Femur (tissue), 1 donor: ENCODE measurements at places on chromosomes 16 and 17.

- DNase-seq, result no peak
Observed at GRCh38 chr17:19709841-19710240, 6.5 kb downstream of the SLC47A2 start.

- no peak for DNase-seq
Observed at GRCh38 chr17:73334771-73335513, 23.1 kb upstream of the CDC42EP4 start.

DNA sequence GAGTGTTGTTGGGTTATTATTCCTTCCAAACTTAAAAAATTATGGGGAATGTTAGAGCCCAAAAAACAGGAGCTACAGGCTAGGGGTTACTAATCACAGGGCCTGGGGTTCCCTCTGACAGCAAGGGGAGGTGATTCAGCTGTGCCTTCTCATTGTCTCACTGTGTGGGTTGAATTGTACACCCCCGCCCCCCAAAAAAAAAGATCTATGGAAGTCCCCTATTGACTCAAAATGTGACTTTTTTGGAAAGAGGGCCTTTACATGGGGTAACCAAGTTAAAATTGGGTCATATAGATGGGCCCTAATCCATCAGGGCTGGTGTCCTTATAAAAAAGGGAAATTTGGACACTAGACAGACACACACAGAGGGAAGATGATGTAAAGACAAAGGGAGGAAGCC lies 190.2 kb downstream of the SOX9 start:
- no peak for DNase-seq

DNA sequence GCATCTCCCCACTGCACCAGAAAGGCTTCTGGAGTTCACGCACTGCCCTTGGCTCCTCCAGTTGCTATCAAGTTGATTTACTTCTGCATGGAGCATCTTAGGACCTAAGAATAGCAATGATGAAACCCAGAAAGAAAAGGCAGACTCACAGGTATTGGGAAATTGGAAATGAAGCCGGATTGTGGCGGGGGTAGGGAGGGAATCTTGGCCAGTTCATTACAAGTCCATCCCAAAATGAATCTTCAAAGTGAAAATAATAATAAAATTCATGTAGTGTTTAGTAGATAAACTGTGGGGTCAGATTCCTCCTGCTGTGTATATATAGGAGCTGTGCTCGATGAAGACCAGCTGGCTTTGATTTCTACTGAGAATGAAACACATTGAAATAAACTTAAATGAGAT lies 33.7 kb downstream of the TEKT3 start:
- no peak for DNase-seq

DNA sequence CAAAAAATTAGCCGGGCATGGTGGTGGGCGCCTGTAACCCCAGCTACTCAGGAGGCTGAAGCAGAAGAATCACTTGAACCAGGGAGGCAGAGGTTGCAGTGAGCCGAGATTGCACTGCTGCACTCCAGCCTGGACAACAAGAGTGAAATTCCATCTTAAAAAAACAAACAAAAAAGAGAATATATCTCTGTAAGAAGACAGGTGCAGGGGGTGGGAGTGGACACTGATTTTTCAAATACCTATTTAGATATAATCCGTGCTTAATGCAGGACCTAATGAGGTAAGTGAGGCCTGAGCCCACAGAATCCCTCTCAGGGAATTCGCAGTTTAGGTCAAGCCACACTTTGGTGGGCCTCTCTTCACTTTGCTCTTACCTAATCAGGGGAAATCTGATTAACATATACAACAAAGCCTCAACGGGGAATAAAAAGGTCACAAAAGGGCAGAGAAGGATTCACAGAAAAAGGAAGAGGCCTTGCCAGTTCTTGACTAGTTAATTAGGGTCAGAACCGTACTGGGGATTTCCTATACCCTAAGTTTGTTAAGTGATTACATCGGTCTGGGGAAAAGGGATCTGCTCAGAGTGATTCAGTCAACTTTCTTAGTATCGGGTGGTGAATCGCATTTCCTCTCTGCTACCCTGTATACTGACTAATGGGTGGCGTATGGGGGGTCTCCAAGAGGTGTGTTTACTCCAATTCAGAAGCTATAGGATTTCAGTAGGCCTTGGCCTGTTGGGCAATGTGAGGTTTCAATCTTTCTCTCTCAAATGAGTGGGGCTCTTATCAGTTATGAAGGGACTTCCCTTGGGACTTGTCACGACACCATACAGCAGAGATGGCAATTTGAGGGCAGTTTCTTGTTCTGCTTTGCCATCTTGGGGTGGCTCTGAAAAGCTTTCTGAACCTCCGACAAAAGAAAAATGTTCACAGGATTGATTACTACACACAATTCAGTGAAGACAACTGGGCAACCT lies 1.9 kb upstream of the NFAT5 start:
- peak; percentile 20 for DNase-seq

GRCh38 chr17:5097101-5097834 lies 14.4 kb downstream of the ZNF232 start:
- DNase-seq, result peak; percentile 83

GRCh38 chr16:86566601-86566965 lies at the start of gene FOXC2:
Gene FOXC2, plus strand, starts transcription at chr16:86566829. Its CDS starts 507 bp downstream, at chr16:86567336.
- peak; percentile 95 for DNase-seq

- no peak for DNase-seq
Observed at GRCh38 chr17:19359151-19359550, 3.4 kb downstream of the B9D1 start.

- DNase-seq, result no peak
Observed at GRCh38 chr16:74474416-74474815, 53.1 kb upstream of the CLEC18B start.
